ENCODE measurements at places on chromosomes 1 and 21.
A peak's percentile ranks its signal among the peaks of the same experiment; 100 is the strongest.

DNA sequence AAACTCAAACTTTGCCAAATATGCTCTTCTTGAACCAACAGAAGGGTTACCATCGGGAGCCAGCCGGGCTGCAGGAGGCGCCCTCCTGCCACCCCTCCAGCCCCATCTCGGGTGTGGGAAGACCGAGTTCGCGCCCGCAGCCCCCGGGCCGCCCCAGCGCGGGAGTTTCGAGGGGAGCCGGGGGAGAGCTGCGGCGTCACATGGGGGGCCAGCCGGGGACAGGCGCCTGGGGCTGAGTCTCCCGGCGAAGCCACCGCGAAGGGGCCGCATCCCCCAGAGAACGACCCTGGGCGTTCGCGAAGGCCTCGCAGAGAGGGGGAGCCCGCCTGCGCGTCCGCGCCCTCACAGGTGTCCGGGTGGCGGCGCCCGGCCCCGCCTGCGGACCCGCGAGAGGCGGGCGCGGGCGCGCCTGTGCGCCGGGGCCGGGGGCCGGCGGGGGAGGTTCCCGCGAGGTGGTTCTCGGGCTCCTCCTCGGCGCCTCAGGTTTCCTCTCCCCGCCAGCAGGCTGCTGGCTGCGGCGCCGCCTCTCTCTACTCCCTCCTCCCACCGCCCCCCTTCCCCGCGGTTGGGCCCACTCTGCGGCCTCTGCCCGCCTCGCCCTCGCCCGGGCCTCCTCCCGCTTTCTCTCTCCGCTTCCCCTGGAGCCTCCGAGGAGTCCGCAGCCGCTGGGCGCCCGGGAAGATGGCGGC lies at the start of gene RAVER2:
Gene RAVER2 (plus strand): TSS at position 584 of the 689 bp plus-strand sequence. CDS start 98 bp downstream, at position 682.
- peak; percentile 76 for DNase-seq

GRCh38 chr1:52404116-52404974 lies at the start of the genes ORC1 and PRPF38A:
Gene ORC1, minus strand, starts transcription at chr1:52404423. Its CDS starts 2,200 bp downstream, at chr1:52402223.
Gene PRPF38A, plus strand, starts transcription at chr1:52404602. Its CDS starts 148 bp downstream, at chr1:52404750.
- DNase-seq: peak; percentile 95

DNA sequence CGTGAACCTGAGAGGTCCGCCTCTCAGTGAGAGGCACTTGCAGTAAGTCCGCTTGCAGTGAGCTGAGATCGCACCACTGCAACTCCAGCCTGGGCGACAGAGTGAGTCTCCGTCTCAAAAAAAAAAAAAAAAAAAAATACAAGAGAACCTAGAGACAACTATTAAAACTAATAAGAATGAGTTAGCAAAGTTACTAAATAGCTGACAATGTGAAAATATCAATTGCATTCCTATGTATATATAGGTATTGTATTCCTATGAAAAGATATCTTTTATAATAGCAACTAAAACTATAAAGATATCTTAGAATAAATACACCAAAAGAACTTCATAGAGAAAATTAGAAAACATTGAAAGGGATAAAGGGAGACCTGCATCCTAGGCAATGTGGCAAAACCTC lies 20.3 kb downstream of the FLVCR1 start:
- DNase-seq: no peak

GRCh38 chr1:197914510-197914909 lies 2.7 kb upstream of the LHX9 start:
- DNase-seq: no peak

GRCh38 chr1:186420923-186421322 lies 40.0 kb downstream of the PDC start:
- DNase-seq: peak; percentile 36

- no peak for DNase-seq
Measured at GRCh38 chr1:185419718-185420117, 102.7 kb upstream of the IVNS1ABP start.

DNA sequence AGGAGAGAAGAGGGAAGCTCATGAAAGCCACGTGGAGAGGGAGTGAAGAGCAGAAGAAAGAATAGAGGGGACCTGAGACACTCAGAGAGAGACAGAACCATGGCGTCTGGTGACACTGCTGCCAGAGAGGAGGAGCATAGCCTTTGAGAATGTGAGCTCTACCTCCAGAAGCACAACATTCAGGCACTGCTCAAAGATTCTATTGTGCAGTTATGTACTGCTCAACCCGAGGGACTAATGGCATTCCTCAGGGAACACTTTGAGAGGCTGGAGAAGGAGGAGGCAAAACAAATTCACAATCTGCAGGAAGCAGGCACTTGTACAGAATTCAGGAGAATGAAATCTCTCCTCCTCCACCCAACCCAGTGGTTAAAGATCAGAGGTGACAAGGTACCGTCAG lies 45.1 kb downstream of the BTBD8 start:
- DNase-seq: no peak

- no peak for DNase-seq
Measured at GRCh38 chr1:38508232-38508631, 351.3 kb downstream of the RRAGC start.

DNA sequence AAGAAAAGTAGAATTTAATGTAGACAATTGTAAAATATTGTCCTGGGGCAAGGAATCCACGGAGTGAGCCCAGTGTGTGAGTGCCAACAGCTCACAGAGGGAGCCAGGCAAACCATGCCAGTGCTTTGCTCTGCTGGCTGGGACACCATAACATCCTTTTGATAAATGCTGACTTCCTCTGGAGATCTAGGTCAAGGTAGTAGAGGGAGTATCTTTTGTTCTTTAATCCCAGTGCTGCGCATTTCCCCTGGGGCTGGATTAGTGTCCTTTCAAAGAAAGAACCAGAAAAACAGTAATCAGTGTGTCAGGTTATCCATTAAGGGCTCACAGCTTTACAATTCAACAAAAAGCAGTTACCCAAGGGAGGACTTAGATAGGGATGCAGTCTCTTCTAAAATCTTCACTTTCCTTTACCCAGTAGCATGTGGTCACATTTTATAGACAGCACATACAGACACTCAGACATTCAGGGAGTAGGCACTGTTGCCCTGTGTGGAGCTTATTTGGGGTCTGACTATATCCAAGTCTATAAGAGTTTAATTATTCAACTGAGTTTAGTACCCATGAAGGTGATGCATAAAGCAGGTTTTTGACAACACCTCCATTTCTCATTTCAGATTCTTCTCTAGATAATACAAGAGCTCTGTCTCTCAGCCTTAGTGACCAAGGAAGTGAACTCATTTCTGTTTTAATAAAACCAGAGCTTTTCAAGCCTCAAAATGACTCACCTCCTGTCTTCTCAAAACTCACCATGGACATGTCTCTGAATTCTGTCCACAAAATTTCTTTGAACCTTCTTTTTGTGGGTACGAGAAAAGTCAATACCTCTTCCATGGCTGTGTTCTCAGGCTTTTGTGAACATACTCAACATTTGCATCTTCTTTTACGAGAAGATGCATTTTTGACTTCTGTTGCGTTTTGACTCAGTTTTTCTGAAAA lies 215.3 kb downstream of the BRINP2 start:
- DNase-seq: no peak

DNA sequence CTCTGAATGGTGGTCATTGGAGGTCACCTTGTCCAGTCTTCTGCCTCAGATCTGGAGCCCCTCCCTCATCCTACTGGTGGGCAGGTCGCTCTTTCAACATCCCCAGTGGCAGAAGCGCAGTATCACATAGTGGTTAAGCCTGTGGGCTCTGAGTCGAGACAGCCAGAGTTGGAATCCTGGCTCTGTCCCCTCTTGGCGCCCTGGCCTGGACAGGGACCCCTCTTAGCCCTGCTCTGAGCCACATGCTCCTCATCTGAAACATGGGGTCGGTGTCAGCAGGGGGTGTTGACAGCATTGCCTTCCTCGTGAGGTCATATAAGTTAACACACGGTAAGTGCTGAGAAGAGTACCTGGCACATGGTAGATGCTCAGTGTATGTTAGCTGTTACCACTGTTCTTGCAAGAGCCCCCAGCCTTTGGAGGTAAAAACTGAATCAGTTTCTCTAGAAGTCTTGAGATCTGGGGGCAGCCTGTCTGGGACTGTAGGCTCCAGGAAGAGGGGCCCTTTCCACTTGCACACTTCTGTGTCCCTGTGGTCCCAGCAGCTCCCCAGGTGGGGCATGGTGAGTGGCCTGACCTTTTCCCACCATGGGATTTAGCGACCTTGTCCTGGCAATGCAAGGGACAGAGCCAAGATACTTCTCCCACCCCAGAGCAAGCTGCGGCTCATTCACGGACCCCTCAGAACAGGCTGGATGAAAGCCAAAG lies 6.4 kb downstream of the ZC3H12A start:
- DNase-seq: no peak

- DNase-seq: no peak
Measured at GRCh38 chr1:36591278-36591677, 108.6 kb upstream of the CSF3R start.

GRCh38 chr1:165887877-165888551 lies 60.6 kb downstream of the UCK2 start:
- DNase-seq: no peak

DNA sequence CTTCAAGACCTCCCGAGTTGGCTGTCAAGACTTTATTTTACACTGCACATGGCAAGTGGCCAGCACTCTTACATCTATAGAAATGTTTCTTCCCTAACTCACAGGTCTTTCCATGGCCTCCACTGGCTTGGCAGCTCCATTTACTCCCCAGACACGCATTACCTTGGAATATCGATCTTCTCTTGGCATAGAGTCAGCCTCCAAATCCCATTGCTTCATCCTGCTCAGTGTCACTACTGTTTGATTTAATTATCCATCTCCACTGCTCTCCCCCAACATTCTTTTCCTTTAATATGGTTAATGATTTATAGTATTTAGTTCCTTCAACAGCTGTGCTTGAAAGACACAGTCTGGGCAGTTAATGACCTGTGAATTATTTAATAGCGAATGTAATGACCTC lies 241.2 kb upstream of the MAP1LC3C start:
- no peak for DNase-seq

DNA sequence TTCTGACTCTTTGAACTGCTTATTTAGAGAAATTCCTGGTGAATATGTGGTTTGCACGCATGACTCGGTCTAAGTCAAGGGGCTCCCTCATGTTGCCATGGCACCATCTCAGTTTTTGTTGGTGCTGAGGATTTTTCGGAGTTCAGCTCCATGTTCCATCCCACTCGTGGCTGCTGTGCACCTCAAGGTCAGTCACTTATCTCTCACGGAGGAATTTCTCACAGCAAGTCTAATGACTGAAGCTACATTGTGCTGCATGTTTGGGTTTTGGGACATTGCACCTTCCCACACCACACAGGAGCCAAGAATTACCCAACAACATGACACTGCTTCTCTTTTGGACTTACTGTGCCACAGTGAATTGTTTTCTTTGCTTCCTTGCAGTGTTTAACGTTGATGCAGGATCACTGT lies 269.9 kb downstream of the NCAM2 start:
- no peak for DNase-seq

- no peak for DNase-seq
Measured at GRCh38 chr1:207821464-207822045, 69.7 kb downstream of the CD46 start.

- DNase-seq: no peak
Measured at GRCh38 chr1:53567450-53567849, 108.3 kb downstream of the DMRTB1 start.

- no peak for DNase-seq
Measured at GRCh38 chr1:55118651-55119329, 79.4 kb downstream of the PCSK9 start.

GRCh38 chr1:57901208-57901919 lies 477.5 kb upstream of the DAB1 start:
- no peak for DNase-seq

- no peak for DNase-seq
Measured at GRCh38 chr1:247434005-247434404, 18.0 kb downstream of the NLRP3 start.

Data from GM20000 (cell line).